ENCODE measurements at places on chromosomes 7 and 10.

- no peak for DNase-seq
Measured at GRCh38 chr7:54858008-54858692, 99.1 kb upstream of the SEC61G start.

DNA sequence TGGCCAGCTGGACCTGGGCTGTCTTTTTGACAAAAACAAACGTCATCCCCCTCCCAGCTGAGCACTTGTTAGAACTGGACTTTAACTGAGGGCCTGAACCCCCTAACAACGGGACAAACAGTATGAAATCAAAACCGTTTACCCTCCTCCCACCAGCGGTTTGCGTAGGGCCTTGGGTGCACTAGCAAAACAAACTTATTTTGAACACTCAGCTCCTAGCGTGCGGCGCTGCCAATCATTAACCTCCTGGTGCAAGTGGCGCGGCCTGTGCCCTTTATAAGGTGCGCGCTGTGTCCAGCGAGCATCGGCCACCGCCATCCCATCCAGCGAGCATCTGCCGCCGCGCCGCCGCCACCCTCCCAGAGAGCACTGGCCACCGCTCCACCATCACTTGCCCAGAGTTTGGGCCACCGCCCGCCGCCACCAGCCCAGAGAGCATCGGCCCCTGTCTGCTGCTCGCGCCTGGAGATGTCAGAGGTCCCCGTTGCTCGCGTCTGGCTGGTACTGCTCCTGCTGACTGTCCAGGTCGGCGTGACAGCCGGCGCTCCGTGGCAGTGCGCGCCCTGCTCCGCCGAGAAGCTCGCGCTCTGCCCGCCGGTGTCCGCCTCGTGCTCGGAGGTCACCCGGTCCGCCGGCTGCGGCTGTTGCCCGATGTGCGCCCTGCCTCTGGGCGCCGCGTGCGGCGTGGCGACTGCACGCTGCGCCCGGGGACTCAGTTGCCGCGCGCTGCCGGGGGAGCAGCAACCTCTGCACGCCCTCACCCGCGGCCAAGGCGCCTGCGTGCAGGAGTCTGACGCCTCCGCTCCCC is at the start of gene IGFBP1:
TSS of gene IGFBP1 (plus strand) at position 304 of the 808 bp plus-strand sequence. CDS start at position 469, 165 bp downstream.
- peak; percentile 40 for DNase-seq

GRCh38 chr10:17616403-17617030 is 657 bp downstream of the HACD1 start:
- DNase-seq, result peak; percentile 4

DNA sequence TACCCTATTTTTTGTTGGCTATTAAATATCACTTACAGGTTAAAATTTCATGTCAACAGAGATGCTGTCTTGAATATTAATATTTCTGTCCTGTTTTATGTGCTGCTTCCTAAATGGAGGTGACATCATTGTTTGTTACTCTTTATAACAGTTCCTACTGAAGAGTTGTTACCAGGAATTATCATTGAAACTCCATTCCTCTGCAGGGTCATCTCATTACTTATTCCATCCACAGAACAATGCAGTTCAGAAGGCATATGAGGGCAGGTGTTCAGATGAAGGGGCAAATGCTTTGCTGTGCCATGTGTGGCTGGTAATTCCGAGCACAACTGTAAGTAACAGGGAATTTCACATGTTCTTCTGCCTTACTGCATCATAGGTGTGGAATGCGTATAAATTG is 113.4 kb downstream of the ANK3 start:
- DNase-seq, result no peak

- DNase-seq, result no peak
Measured at GRCh38 chr10:33706191-33706590, 371.7 kb upstream of the NRP1 start.

- no peak for DNase-seq
Measured at GRCh38 chr7:131610007-131610406, 53.6 kb upstream of the PODXL start.

- no peak for DNase-seq
Measured at GRCh38 chr10:125343118-125343925, 183.0 kb upstream of the CTBP2 start.

DNA sequence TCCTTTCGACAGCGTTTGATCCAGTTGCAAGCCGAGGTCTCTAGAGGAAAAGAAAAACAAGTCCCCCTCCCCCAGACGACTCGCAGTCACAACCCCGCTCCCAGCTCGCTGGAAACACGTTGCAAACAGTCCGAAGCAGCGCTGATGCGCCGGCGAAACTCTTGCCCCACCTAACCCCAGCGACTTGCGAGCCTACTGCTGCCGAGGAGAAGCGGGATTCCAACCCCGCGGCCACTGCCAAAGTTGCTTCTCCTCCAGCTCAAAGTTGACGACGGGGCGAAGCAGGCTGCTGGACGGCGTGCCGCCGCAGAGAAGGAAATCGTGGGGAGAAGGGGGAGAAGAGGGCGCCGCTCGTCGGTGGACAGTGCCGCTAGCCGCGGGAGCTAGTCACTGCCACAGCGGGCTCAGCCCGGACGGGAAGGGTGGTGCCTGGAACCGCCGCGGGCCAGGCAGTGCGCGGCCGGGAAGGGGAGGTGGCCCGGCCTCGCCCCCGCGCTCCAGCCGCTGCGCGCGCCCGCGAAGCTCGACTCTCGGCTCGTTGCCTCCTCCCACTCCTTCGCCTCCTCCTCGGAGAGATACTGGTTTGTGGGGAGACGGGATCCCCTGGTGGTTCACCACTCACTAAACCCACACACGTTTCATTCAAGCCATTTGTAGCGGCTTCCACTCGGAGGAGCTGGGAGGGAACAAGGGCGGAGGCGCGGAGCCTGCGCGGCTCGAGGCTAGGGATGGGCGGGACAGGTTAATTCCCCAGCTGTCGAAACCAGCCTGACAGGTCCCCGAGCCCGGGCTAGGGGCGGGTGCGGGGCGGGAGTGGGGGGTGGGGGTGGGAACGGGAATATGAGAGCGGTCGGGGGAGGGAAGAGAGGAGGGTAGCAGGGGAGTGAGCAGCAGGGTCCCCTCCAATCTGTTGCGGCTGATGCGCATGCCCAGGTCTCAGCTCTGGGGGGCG is at the start of gene GPR37:
TSS of gene GPR37 (minus strand) at position 392 of the 952 bp plus-strand sequence. CDS start 816 bp downstream, outside the sequence.
- no peak for DNase-seq

DNA sequence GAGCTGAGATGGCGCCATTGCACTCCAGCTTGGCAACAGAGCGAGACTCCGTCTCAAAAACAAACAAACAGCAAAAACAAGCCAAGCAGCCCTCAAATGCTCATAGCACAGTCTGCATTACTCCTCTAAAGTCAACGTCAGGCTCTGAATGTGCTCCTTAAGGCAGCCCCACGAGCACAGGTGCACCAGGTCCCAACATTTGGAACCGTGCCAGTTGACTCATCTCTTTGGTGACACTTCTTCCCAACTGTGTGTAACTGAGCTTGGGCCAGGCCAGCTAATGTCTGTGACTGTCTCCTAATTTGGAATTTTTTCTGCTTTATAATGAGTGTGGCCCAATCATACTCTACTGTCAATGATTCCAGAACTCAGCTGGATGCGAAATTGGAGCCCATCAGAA is 66.3 kb upstream of the EFCAB10 start:
- peak; percentile 6 for DNase-seq

- DNase-seq, result no peak
Measured at GRCh38 chr7:112398534-112398933, 51.7 kb upstream of the IFRD1 start.

GRCh38 chr10:9038146-9038714 is 983.7 kb downstream of the GATA3 start:
- DNase-seq, result no peak

- no peak for DNase-seq
Measured at GRCh38 chr10:75508814-75509306, 77.4 kb downstream of the LRMDA start.

- no peak for DNase-seq
Measured at GRCh38 chr10:16941870-16942269, 124.6 kb upstream of the RSU1 start.

- DNase-seq, result no peak
Measured at GRCh38 chr10:96746503-96746902, 26.2 kb upstream of the PIK3AP1 start.

GRCh38 chr10:49050366-49050765 is 65.0 kb downstream of the VSTM4 start:
- DNase-seq, result no peak

- no peak for DNase-seq
Measured at GRCh38 chr10:118793545-118793944, 38.8 kb upstream of the CACUL1 start.

DNA sequence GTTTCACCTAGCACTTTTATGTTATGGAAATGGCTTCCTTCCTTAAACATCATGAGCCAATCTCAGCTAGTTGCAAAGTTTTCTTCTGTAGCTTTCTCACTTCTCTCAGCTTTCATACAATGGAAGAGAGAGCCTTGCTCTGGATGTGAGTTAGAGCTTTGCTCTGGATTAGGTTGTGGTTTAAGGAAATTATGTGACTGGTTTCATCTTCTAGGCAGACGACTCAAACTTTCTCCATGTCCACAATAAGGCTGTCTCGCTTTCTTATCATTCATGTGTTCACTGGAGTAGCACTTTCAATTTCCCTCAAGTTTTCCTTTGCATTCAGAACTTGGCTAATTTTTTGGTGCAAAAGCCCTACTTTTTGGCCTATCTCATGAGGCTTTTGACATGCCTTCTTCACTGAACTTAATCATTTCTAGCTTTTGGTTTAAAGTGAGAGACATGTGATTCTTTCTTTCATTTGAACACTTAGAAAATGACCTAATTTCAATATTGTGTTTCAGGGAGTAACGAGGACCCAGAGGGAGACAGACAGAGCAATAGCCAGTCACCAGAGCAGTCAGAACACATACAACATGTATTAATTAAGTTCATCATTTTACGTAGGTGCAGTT is 49.8 kb downstream of the CNOT4 start:
- DNase-seq, result no peak

DNA sequence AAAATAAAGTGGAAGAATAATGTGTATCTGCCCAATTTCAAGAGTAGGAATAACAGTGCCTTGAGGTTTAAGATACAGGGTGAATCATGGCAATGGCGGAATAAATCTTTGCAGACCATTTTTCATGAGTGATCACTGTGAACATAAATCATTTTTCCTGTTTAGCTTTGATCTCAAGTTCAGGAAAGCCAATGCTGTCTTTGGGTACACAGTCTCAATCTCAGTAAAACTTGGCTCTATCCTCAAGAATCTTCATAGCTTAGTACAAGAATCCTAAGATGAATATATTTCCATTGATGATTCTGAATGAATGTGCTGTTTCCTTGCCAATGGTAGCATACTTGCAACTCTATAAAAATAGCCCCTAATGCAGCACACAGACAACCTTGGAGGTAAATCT is 6.8 kb downstream of the NAMPT start:
- DNase-seq, result no peak

GRCh38 chr10:129386415-129387257 is 80.4 kb upstream of the MGMT start:
- DNase-seq, result no peak

DNA sequence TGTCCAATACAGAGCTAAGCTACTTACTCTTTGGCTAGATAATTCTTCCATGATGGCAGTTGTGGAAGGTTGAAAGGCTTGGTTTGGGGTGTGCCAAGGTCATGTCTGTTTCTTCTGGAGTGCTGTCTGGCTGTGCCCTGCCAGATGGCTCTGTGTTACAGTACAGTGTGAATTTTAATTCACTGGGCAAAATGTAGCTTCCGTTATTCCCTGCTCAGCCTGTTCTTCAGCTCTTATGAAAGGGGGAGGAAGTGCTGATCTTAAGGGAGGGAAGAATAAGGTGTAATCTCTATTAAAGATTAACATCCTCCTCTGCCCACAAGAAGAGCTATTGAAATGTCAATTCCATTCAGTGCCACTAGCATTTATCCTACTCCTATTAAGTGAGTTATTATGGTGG is 52.2 kb downstream of the SND1 start:
- DNase-seq, result no peak

DNA sequence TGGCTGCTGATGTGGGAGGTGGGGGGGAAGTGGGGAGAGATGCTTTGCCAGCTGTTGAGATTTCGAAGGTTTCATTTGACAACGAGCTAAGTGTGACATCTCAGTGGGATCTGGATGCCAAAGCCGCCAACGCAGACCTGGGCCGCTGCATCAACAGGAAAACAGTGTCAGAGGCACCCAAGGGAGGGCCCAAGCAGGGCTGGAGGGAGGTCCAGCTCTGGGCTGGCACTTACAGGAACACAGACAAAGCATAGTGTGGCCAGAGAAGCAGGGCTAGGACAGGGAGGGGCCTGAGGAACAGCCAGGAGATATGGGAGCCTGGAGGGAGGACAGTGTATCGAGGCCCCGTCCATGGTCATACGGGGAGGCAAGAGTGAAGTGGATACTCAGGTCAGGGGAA is 73.1 kb downstream of the GTF2IRD1 start:
- no peak for DNase-seq

DNA sequence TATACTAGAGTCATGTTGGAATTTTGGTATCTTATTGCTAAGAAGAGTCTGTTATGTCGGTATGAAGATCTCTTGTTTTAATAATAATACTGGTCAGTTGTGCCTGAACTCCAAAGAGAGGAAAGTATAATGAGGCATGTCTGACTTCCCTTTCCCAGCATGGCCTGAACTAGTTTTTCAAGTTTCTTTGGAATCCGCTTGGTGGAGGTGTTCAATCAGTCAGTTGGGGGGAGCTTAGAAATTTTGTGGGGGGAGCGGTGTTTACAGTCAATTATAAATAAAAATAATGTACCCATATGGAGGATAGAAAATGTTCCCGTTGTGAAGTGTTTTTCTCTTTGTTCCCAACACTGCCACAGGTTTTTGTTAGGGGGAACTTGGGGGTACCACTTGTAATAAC is 1.5 kb upstream of the TRDMT1 start:
- no peak for DNase-seq

DNA sequence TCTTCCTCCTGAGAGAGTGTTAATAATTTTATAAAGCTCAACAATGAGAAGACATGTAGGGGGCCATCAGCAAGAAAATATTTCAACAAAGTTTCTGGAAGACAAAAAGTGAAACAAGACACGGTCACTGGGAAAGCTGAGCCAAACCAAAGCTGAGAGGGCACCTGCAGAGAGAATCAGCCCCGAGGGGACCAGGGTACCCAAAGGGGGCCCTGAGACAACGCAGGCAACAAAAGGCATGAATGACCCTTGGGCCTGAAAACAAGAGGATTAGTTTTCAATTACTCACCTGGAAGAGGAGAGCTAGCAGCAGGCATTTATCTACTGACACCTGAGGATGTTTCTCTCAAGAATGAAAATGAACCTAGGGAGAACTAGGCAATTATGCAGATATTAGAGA is 461.2 kb upstream of the MGMT start:
- DNase-seq, result no peak

DNA sequence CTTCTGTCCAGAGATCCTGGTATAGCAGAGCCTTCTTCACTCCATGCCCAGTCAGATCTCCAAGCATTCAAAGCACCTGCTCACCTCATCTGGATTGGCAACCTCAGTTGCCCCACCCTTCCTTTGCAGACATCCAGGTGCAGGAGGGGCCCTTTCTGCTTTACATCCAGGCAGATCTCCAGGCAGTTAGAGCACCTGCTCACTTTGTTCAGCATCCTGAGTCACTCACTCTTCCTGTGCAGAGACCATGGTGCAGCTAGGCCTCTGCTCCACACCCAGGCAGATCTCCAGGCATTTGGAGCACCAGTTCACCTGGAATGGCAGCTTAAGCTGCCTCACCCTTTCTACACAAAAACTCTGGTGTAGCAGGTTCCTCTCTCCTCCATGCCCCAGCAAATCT is 153.1 kb downstream of the CDK14 start:
- no peak for DNase-seq

GRCh38 chr10:34960983-34961382 is 129.2 kb downstream of the CUL2 start:
- DNase-seq, result no peak

- no peak for DNase-seq
Measured at GRCh38 chr10:71632200-71632820, 87.3 kb downstream of the C10orf105 start.

GRCh38 chr7:130970196-130970595 is 236.2 kb upstream of the KLF14 start:
- DNase-seq, result no peak

GRCh38 chr7:112940314-112940732 is 146.3 kb downstream of the GPR85 start:
- no peak for DNase-seq
